ENCODE measurements at places on chromosomes 12 and 14.

- DNase-seq = no peak
Measured at GRCh38 chr14:20412411-20412810, 890 bp downstream of the TEP1 start.

- DNase-seq = no peak
Measured at GRCh38 chr14:100982762-100983161, 79.2 kb upstream of the RTL1 start.

DNA sequence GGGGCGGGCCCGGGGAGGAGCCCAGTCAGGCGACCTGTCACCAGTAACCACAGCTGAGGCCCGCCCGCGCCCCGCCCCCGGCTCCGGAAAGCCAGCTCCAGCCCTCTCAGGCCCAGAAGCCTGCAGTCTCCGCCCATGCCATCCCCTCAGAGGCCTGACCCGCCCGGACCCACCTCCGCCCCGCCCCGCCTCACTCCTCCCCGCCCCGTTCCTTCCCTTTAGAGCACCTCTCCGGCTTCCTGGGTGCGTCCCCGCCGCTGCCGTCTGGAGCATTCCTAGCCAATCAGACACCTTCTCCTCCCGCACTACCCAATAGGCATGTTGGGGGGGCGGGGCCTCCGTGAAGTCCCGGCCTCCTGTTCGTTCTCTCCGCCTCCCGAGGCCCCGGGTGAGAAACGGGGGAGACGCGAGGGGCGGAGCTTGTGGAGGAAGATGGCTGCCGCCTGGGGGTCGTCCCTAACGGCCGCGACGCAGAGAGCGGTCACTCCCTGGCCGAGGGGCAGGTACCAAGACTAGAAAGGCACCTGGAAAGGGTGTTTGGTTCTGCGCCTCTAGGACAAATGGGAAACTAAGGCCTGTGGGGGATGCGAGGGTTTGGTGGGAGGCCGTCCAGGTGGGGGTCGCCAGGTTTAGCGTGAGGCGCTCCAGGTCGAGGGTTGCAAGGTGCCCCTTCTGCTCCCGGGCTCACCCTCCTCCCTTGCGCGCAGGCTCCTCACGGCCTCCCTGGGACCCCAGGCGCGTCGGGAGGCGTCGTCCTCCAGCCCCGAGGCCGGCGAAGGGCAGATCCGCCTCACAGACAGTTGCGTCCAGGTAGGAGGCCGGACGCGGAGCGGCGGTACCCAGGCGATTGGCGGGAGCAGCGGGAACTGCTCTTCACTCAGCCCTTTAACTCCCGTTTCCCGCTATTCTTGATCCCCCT lies at the start of gene ISCA2:
Gene ISCA2, plus strand, starts transcription at position 423 of the 919 bp plus-strand sequence. Its CDS starts 10 bp downstream, at position 433.
- peak; percentile 99 for DNase-seq

- no peak for DNase-seq
Measured at GRCh38 chr12:81231574-81232368, 153.9 kb downstream of the ACSS3 start.

DNA sequence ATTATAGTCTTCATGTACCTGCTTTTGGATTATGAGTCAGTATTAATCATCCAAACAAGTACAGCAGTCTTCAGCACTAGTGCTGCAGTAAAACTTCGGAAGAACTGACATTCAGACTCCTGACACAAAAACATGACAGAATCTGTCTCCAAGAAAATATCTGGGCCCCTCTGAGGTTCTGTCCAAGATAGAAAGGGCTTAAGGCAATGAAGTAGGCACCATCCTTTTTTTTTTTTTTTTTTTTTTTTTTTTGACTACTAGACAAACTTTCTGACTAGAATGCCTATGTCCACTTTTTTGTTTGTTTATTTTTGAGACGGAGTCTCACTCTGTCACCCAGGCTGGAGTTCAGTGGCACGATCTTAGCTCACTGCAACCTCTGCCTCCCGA lies 112.5 kb downstream of the MED13L start:
- no peak for DNase-seq

DNA sequence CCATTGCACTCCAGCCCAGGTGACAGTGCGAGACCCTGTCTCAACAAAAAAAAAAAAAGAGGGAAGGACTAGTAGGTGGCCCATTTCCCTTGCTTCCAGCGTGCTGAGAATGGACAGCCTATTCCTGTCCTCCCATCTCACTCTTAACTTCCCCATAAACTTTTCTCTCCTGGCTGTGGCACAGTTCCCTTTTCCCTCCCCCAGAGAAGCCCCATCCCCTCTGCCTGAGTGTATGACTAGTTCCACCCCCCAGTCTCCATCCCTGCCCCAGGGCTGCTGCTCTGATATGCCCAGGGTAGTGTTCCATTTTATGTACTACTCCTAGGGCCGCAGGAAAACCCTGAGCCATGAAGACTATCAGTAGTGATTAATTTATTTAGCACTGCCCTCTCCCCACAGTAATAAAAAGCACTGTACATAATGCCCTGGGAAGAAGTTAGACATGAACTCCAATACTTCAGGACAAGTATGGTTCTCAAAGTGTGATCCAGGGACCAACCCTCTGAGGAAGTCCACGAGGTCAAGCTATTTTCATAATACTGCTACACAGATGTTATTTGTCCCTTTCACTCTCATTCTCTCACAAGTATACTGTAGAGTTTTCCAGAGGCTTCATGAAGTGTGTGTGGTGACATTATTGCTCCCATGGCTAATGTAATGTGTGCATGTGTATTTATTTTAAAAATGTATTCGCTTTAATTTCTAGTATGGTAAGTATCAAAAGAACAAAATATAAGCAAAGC lies 11.5 kb upstream of the CHD4 start:
- DNase-seq = no peak

DNA sequence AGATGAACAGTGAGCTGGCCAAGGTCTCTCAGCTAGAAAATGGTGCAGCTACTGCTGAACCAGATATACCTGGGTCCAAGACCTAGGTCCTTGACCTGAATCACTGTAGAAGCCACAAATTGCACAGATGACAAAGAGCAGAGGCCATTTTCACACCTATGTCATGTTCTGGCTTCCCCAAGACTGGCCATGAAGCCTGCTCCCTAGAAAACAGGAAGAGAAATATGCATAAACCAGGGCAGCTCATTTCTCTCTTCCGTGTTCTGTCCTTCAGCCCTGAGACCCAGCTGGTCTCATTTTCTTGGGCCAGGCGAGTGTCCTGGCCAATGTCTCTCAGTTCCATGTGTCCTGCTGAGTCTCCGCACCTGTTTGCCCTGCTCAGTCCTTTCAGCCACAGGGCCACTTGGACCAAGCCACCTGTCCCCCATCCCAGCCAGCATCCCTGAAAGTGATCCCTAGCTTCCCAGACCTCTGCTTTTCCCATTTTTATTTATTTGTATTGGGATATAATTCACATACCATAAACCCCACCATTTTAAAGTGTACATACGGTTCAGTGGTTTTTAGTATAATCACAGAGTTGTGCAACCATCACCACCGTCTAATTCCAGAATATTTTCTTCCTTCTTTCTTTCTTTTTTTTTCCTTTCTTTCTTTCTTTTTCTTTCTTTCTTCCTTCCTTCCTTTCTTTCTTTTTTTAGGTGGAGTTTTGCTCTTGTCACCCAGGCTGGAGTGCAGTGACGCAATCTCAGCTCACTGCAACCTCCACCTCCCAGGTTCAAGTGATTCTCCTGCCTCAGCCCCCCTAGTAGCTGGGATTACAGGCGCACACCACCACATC lies 27.0 kb downstream of the P2RX7 start:
- no peak for DNase-seq

- no peak for DNase-seq
Measured at GRCh38 chr12:53862831-53863230, 75.8 kb upstream of the HOXC13 start.

DNA sequence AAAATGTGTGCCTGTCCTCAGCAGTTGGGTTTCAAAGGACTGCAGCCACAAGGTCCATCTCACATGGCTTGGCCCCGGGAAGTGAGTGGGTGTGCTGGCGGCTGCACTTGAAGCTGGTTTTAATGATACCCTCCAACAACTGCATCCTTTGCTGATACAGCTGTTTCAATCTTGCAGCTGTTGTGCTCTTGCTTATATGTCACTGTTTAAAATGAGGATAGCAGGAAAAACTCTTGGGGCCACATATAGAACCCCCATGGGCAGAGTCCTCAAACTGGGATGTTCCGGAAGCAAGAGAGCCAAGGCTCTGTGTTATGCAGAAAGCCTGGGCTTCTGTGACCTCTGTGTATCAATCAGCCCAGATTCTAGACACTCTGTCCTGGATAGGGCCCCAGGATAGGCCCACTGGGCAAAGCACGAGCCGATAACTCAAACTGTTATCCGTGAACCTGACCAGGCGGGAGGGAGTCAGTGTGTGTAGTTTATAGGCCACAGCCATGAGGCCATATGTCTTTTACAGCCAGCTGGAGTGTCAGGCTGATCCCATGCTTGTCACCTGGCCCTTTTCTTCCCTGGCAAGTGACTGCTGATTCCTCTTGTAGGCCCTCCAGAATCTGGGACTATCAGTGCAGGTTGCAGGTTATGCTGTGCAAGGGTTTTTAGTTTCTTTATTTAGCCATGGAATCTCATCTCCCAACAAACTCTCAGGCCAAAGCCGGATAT lies 74.3 kb downstream of the SSPN start:
- no peak for DNase-seq

GRCh38 chr12:122035292-122035691 lies 13.6 kb downstream of the BCL7A start:
- DNase-seq = no peak

GRCh38 chr14:77562681-77563080 lies 53.8 kb downstream of the SPTLC2 start:
- no peak for DNase-seq

DNA sequence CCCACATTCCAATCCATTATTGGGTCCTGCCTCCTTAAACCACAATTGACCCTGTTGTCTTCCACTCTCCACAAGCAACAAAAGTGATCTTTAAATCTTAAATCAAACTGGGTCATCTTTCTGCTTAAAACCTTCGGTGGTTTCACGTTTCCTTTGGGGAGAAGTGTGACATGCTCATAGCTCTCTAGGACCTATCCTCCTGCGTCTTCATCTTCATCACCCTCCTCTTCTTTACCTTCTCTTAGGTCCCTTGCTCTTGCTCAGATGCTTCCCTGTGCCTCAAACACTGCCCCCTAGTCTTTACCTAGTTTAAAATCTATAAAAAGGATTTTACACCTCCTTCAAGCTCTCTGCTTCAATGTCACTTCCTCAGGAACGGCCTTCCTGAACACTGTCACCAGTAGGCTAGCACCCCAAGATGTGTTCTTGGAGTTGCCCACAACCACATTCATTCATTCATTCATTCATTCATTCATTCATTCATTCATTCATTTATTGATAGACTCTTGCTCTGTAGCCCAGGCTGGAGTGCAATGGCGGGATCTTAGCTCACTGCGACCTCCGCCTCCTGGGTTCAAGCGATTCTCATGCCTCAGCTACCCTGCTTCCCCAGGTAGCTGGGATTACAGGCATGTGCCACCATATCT lies 46.8 kb downstream of the GALNT4 start:
- no peak for DNase-seq

- DNase-seq = no peak
Measured at GRCh38 chr12:43676183-43676813, 82.3 kb downstream of the PUS7L start.

DNA sequence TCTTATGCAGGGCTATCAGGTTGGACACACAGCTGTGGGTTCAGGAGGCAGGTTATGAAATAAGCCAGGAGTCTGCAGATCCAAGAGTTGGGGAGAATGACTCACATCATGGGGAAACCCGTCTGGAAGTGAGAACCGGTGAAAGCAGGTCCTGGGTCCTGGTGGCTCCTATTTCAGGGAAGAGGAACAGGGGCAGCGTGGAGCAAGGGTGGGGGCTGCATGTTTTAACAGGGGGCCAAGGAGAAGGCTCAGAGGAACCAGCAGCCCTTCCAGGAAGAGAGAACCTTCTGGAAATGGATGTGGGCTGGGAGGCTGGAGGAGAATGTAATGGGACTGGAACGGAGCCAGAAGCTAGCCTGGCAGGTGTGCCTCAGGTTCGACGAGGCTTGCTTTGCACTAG lies 7.8 kb upstream of the KRT74 start:
- no peak for DNase-seq

All from mesothelial cell of epicardium (in vitro differentiated cells).